ENCODE measurements at places on chromosomes 4 and X.
A peak's percentile ranks its signal among the peaks of the same experiment; 100 is the strongest.

- no peak for DNase-seq
These were observed 24.4 kb downstream of the TXK start for GRCh38 chr4:48109413-48110263.

DNA sequence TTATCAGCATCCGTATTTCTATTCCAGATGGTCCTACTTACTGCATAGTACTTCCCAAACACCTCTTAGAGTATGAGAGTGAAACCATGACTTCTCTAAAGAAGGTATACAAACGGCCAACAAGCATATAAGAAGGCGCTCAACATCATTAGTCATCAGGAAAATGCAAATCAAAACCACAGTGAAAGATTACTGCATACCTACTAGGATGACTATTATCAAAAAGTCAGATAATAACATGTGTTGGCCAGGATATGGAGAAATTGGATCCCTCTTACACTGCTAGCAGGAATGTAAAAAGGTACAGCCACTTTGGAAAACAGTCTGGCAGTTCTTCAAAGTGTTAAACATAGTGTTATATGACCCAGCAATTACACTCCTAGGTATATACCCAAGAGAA lies 215.3 kb upstream of the CXorf66 start:
- DNase-seq, result no peak

DNA sequence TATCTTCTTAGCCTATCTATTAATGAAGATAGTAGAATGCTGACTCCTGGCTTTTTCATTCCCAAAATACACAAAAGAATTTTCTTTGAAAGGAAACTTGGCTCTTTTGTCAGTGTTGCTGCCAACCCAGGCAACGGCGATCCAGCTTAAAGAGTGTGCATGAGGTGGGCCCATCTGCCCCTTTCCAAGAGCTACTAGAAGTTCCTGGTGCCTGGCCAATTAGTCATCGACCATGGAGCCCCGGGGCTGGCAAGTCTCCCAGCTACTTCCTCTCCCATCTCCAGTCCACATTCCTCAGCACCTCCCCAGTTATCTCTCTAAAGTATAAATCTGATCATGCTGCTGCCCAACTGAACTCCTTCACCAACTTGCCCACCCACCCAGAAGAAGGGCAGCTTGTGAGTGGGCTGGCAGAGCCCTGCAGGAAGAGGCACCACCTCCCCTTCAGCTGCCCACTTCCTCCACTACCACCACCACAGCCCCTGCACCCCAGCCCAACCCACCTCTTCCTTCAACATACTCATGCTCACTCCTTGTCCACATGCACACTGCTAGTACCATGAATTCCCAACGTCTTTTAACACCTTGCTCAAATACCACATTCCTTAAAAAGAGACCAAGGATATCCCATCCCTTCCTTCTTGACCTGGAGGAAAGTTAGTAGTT lies 158.2 kb upstream of the MAP3K15 start:
- DNase-seq, result peak; percentile 8

GRCh38 chrX:153961292-153961691 lies 10.3 kb downstream of the HCFC1 start:
- no peak for DNase-seq

Data from anterior cingulate cortex (tissue), 58 donors.